Fibroblast of mammary gland (primary cell): ENCODE measurements at places on chromosomes 12 and 14.

DNA sequence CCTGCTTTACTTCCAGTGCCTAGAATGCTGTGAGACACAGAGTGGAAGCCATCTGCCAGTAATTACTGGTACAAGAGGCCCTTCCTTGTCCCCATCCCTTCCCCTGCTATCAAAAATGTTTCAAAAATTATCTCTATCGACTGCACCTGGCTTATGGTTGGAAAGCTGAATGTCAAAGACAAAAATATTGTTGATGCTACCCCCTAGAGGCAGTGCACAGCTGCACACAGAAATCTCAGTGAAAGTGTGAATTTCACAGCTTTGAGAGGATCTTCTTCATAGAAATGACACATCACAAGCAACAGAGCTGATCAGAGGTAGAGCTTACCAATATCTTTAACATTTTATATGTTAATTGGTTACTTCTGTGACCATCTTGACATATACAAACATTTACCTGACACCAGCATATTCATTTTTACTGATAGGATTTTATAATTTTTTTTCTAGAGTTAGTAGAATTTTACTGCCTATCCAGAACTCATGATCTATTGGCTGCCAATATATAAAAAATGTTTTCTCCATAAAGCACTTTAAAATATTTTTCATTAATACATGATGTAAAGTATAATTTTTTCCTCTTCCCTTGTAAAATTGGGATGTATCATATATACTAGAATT, 138.0 kb downstream of the AACS start:
- DNase-seq: no peak

DNA sequence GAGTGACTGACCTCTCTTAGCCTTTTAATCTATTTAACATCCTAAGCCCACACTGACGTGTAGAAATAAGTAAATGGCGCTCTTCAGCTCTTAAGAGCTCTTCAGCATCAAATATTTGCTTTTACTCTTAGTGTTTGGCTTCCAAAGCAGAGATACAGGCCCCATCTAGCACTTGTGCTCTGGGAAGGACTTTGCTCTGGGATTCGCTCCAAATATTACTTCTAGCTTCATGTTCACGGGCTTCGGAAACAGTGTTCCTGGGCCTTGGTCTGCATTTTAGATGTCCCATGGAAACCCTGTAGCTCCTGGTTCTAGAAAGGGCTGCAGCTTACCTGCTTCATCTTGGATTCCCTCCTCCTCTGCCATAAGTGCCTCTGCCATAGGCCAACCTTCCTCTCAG, 2.7 kb upstream of the NKX2-8 start:
- DNase-seq: no peak

DNA sequence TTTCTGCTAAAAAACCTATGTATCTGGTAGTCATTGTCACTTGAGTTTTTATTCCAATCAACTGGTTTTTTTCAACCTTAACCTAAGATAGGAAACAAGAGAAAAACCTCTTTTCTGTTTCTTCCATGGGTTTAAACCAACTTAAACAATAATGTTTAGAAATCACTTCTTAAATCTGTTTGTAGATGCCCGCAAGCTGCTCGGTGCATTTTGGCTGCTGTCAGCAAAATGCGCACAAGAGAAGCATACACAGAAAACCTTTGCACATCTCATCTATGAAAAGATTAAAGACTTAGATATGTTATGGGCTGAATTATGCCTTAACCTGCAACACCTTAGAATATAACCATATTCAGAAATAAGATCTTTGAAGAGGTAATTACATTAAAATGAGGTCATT, 299.8 kb downstream of the ITPR2 start:
- no peak for DNase-seq

DNA sequence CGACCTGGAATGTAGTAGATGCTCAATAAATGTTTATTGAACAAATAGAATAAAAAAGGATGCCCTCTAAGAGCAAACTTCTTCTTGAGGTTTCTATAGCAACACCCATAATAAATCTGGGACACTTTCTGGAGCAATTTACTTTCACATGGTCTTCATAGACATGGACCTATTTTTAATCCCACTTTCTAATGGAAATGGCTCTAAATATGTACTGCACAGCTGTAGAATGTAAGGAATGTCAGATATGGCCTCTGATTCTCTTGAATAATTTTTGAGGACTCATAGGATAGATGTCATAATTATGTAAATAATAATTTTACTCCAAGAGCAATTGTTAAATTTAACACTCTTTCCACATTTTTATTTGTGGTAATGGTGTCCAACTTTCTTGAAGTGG, 133.5 kb upstream of the DAAM1 start:
- no peak for DNase-seq

DNA sequence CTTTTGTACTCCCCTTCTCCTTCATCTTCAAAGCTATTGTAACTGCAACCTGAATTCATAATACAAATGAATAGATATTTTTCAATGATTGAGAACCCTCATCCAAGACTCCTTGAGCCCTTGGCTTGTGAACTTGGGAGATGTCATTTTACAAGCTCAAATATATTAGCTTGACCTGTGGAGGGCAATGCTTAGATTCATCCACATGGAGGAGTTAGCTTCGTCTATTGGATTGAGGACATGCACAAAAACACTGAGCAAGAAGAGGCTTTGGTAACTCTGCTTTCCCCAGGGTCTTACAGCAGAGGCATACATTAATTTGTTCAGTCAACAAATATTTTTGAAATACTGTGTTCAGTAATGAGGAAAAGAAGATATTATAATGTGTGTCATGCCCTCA, 101.1 kb downstream of the OTOGL start:
- no peak for DNase-seq

DNA sequence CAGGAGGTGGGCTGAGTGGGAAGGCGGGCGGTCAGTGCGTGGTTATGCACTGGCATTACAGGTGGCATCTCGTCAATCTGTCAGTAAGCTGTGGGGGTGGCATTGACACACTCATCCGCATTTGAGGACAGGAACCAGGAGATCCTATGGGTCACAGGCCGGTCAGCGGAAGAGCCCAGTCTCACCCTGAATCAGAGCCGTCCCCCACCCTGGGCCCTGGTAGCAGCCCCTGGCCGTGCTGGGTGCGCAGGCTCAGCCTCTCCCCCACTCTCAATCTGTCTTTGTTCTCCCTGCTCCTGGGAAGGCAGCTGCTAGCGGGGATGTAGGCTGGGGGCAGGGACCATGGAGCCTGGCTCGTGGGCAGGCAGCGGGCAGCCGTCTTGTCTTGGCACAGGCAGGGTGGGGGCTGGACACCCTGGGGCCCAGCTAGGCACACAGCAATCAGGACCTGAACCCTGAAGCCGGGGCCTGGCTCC, 5.1 kb downstream of the INF2 start:
- DNase-seq: no peak

GRCh38 chr12:94071258-94071657, 77.1 kb upstream of the PLXNC1 start:
- no peak for DNase-seq

- DNase-seq: no peak
Measured at GRCh38 chr14:73007835-73008234, 19.1 kb downstream of the ZFYVE1 start.

- peak; percentile 92 for DNase-seq
Measured at GRCh38 chr14:68703093-68703492, 89.8 kb downstream of the ZFP36L1 start.

DNA sequence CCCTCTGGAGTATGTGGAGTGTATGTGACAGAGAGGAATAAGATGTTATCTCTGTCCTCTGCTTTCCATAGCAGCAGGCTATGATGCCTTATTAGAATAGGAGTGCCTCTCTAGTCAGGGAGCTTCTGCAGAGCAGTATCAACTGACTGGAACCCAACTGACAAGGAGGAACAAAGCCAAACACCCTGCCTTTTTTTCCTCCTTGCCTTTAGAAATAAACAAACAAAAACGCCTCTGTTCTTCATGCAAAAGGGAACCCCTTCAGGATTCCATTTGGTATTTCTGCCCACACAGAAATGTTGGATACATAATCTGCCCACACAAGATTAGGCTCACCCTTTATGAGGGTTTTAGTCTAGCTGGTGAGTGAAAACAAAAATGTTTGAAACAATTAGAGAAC, 50.3 kb downstream of the VRK1 start:
- no peak for DNase-seq

DNA sequence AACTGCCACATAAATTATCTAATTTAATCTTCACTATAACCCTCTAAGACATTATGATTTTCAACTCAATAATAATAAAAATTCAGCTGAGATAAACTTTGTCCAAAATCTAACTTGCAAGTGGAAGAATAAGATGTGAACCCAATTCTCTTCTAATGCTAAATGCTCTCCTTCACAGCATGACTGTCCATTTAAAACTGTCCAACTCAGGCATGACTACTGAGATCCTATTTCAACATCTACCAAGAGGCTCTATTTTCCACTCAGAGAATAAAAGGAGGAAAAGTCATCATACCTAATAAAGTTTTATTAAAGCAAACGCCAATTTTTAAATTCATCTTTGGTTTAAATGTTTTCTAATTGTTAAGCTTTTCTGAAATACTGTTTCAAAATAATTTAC, 183.6 kb downstream of the MED13L start:
- peak; percentile 23 for DNase-seq

DNA sequence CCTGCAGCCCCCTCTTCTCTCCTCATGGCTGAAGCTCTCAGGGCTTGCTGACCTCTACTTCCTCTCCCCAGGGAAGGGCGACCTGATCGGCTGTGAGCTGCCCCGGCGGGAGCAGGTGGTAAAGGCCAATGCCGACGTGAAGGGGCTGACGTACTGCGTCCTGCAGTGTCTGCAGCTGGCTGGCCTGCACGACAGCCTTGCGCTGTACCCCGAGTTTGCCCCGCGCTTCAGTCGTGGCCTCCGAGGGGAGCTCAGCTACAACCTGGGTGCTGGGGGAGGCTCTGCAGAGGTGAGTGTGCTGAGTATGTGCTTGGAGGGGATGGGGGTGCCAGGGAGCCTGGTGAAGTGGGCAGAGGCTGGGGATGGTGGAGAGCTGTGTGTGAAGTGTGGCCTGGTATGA, 13.7 kb downstream of the MCRS1 start:
- DNase-seq: no peak

- no peak for DNase-seq
Measured at GRCh38 chr12:41701943-41702601, 442.6 kb downstream of the GXYLT1 start.

DNA sequence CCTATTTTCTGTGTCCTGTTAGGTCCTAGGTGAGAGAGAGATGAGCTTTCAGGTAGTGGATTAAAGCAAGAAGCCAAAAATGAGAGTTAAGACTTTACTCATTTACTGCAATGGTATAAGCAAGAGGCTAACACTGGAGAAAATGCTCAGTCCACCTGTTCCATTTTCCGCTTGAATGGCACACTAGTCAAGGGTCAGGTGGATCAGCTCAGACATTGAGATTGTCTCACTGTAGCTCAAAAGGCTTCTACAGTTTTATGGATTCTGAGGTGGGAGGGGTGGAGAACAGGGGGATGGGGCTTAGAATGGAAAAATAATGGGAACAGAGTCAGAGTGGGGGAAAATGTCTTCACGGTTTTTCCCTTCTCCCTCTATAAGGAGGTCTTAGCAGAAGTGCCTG, 57.3 kb upstream of the MUCL1 start:
- no peak for DNase-seq

DNA sequence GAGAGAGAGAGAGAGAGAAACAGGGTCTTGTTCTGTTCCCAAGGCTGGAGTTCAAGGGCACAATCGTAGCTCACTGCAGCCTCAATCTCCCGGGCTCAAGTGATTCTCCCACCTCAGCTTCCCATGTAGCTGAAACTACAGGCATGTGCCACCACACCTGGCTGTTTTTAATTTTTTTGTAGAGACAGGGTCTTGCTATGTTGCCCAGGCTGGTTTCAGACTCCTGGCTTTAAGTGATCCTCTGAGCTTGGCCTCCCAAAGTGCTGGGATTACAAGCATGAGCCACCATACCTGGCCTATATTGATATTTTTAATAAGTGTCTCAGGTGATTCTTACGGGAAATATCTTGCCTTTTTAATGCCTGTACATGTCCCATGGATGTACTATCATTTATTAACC, 50.9 kb upstream of the STON2 start:
- DNase-seq: no peak

- no peak for DNase-seq
Measured at GRCh38 chr12:3456809-3457208, 34.2 kb upstream of the PRMT8 start.

DNA sequence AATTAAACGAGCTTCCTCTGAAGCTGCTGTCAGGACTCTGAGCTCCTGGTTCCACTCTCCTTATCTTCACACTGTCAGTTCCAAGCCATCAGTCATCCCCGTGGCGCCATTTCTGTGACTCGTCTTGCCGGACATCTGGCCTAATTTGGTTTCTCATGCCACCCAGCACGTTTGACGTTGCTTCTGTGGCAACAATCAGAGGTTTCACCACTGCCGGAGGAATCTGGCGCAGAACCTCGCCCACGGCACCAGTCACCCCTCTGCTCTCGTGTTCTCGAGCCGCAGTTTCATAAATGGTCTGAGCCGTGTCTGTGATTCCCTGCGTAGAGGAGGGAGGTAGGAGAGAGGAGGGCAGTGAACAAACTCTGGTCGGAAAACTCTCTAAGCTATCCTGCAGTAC, 29.7 kb downstream of the BDKRB1 start:
- DNase-seq: peak; percentile 59

DNA sequence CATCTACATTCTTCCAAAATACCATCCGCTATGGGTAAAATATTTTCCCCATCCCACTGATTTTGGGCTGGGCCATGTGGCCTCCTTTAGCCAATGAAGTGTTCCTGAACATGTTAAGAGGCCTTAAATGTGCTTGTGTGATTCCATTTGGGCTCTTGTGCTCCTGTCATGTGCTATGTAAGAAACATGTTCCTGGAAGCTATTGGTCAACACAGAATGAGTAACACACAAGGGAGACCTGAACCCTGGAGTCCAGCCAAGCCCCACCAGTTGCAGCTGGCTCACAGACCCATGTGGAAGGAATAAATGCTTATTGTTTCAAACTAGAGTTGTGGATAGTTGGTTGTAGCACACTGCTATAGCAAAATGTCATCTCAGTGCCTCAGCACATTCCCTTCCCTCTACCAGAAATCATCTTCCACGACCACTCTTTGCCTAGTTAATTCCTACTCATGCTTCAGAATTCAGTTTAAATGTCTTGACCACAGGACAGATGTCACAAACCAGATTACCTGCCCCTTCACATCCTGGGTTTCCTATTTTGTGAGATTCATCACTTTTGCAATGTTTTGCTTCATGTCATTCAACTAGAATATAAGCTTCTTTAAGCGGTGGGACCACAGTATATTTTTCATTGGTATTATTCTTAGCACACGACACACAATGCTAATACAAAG, 217.3 kb upstream of the EEA1 start:
- peak; percentile 89 for DNase-seq

GRCh38 chr12:57626111-57626920, 6.7 kb downstream of the B4GALNT1 start:
- DNase-seq: no peak
